ENCODE measurements at places on chromosomes 6 and 20. TPM values are rescaled to one million over a fixed set of nuclear protein-coding genes. Genes with fewer than 3 reads are reported as not detected.
A peak's percentile ranks its signal among the peaks of the same experiment; 100 is the strongest.

- H3K4me3 ChIP-seq, result no peak overlapping the region
- no peak overlapping the region for H3K27ac ChIP-seq
- peaks cover 24% of the 10 kb centered on the region for H3K36me3 ChIP-seq
- DNase-seq, result no peak
- H3K27me3 ChIP-seq, result no peaks in the 10 kb centered on the region
- peaks cover 90% of the 10 kb centered on the region for H3K4me1 ChIP-seq
These were observed 3.1 kb downstream of the TNF start for GRCh38 chr6:31578184-31579118.

- H3K27ac ChIP-seq, result no peak overlapping the region
- no peak for DNase-seq
- no peak overlapping the region for H3K4me3 ChIP-seq
- H3K27me3 ChIP-seq, result no peaks in the 10 kb centered on the region
- no peaks in the 10 kb centered on the region for H3K36me3 ChIP-seq
These were observed 28.0 kb downstream of the PLAGL2 start for GRCh38 chr20:32179515-32179914.

DNA sequence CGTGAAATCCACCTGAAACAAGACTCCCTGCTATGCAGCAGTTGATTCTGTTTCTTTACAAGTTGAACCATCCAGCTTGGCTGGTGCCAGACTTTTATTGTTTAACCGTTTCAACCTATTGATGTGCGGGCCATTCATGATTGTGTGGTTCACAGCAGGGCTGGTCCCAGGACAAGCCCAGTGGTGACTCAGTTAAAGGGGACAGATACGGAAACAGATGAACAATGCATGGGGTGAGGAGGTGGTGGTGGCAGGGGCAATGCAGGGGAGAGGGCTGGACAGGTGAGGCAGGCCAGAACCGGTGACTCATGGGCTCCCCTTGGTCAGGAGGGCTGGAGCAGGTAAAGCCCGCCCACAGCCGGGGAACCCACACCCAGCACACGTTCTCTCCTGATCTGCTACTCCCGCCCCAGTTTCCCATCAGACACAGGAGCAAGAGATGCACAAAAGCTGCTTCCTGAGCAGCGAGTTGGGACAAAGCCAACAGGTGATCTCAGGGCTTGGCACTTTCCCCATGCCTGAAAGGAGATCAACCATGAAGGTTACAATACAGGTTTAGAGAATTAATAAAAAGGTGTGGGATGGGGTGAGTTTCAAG, 232.2 kb downstream of the LY86 start:
- no peak overlapping the region for H3K4me3 ChIP-seq
- no peak overlapping the region for H3K27ac ChIP-seq
- H3K4me1 ChIP-seq, result peaks cover 17% of the 10 kb centered on the region
- DNase-seq, result no peak
- H3K27me3 ChIP-seq, result no peaks in the 10 kb centered on the region

GRCh38 chr20:57257701-57258453, 8.6 kb downstream of the BMP7 start:
- no peak for DNase-seq
- H3K27ac ChIP-seq, result peak overlapping the region; percentile 11
- no peak overlapping the region for H3K4me3 ChIP-seq
- H3K4me1 ChIP-seq, result peaks cover 12% of the 10 kb centered on the region
- peaks cover 40% of the 10 kb centered on the region for H3K27me3 ChIP-seq

- peaks cover 6% of the 10 kb centered on the region for H3K36me3 ChIP-seq
- H3K4me3 ChIP-seq, result no peak overlapping the region
- no peak overlapping the region for H3K27ac ChIP-seq
- no peaks in the 10 kb centered on the region for H3K4me1 ChIP-seq
- no peaks in the 10 kb centered on the region for H3K27me3 ChIP-seq
- DNase-seq, result no peak
These were observed 93.1 kb downstream of the CHD6 start for GRCh38 chr20:41524980-41525613.

GRCh38 chr6:80105972-80106417, 476 bp upstream of the BCKDHB start:
- no peak for DNase-seq
- peak overlapping the region; percentile 72 for H3K4me3 ChIP-seq
- H3K36me3 ChIP-seq, result no peaks in the 10 kb centered on the region
- H3K27ac ChIP-seq, result peak overlapping the region; percentile 23
- H3K4me1 ChIP-seq, result peaks cover 2% of the 10 kb centered on the region
- no peaks in the 10 kb centered on the region for H3K27me3 ChIP-seq

DNA sequence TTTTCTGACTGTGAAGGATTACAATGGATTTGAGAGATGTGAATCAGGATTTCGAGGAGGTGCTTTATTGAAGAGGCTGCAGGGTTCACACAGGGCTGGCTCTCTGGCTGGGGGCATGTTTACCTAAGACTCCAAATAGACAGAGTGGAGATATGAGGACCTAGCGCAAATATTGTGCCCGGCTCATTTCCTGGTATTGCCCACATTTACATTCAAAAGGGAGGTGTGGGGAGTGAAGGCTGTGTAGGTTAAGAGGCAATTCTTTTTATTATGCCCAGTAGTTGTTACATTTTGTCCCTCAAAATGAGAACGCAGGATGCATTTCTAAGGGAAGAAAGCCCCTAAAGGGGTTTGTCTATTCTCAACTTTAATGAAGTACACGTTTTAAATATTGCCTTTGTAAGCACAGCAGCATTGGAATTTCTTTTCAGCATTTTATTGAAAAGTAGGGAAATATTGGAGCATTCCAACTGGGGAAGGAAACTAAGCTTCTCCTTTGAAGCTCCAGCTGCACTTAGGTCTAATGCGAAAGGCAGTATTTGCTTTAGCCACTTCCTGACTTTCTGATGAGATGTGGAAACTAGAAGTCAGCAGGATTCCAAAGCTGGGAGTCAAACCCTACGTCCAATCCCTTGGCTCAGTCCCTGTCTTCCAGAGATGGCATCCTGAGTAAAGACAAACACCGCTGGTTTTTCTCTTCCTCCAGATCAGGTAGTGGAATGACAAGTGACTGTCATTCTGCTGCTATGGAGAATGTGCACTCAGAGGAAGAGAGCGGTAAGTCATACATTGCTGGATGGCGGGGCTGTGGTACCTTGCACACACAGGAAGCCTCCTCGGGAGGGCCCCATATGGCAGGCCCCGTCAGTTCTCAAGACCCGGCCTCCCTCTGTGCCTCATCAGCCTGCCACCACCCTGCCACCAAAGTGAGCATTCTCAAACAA, 70.7 kb downstream of the MYB start:
- H3K27me3 ChIP-seq, result no peaks in the 10 kb centered on the region
- DNase-seq, result no peak
- H3K4me1 ChIP-seq, result no peaks in the 10 kb centered on the region
- H3K36me3 ChIP-seq, result no peaks in the 10 kb centered on the region

- H3K36me3 ChIP-seq, result no peaks in the 10 kb centered on the region
- H3K4me1 ChIP-seq, result no peaks in the 10 kb centered on the region
- H3K4me3 ChIP-seq, result no peak overlapping the region
- no peak overlapping the region for H3K27ac ChIP-seq
- H3K27me3 ChIP-seq, result no peaks in the 10 kb centered on the region
These were observed 61.9 kb downstream of the ECT2L start for GRCh38 chr6:138857775-138858174.

DNA sequence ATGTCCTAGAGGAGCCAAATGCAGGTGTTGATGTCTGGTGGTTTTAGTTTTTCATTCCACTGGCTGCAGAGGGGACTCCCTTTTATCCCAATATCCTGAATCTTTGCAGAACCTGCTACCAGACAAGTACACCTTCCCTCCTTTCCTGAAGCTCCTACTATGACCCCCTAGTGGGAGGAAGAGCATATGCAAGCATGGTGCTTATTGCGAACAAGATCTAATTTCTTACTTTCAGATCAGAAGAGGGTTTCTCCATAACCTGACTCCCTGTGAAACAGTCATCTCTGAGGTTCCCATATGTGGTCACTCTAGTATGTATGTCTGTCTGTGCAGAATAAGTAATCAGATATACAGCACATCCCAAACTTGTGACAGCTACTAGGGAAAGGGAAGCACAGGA, 277.2 kb downstream of the ARHGAP18 start:
- no peaks in the 10 kb centered on the region for H3K27me3 ChIP-seq
- H3K27ac ChIP-seq, result no peak overlapping the region
- DNase-seq, result no peak

DNA sequence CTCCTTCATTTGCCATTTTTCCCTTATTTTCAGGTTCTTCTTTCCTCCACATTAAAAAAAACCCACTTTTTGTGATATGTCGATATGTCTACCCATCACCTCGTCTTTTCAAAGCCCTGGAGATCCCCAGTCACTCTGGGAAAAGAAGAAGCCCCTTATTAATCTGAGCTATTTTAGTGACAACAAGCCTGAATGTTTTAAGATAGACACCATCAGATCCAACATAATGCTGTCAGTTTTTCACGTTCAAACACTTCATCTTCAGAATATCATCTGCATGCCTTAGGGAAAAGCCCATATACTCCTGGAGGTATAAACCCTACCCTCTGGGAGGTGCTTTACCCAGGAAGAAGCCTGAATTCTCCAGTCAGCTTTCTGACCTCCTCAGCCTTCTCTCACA, 464.0 kb upstream of the CDH4 start:
- H3K4me1 ChIP-seq, result no peaks in the 10 kb centered on the region
- no peak overlapping the region for H3K4me3 ChIP-seq
- no peaks in the 10 kb centered on the region for H3K27me3 ChIP-seq
- DNase-seq, result no peak

DNA sequence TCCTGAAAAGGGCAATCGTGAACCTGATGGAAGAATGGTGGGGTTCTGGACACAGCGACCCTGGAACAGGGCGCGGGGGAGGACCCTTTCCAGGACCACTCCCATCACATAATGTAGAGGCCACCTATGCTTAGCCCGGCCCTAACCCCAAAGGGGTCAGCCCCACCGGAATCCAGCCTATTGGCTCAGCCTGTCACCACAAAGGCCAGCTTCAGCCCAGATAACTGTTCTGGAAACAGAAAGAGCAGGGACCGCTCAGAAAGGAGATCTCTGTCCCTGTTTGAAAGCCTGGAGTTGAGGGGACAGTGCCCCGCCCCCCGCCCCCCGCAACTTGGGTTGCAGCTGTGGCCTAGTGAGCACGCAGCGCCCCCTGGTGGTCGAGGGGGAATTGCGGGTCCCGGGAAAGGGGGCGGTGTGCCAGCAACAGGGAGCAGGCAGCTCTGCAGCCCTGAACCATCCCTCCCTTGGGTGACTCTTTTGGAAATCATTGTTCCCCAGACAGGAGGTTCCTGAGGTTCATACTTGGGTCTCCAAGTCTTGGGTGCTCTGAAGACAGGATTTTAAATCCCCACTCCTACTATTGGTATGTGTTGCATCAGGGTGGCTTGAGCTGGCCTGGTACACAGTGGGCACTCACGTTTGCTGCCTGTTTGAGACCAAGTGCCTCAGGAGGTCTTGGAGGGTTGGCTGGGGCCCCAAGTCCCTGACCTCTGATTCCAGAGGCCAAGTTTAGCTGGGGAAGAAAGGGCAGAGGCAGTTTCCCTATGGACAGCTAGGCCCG, 1.5 kb downstream of the SIGLEC1 start:
- H3K27ac ChIP-seq, result no peak overlapping the region
- H3K4me1 ChIP-seq, result peaks cover 4% of the 10 kb centered on the region
- H3K36me3 ChIP-seq, result no peaks in the 10 kb centered on the region
- H3K27me3 ChIP-seq, result no peaks in the 10 kb centered on the region
- DNase-seq, result peak; percentile 53
- H3K4me3 ChIP-seq, result no peak overlapping the region

DNA sequence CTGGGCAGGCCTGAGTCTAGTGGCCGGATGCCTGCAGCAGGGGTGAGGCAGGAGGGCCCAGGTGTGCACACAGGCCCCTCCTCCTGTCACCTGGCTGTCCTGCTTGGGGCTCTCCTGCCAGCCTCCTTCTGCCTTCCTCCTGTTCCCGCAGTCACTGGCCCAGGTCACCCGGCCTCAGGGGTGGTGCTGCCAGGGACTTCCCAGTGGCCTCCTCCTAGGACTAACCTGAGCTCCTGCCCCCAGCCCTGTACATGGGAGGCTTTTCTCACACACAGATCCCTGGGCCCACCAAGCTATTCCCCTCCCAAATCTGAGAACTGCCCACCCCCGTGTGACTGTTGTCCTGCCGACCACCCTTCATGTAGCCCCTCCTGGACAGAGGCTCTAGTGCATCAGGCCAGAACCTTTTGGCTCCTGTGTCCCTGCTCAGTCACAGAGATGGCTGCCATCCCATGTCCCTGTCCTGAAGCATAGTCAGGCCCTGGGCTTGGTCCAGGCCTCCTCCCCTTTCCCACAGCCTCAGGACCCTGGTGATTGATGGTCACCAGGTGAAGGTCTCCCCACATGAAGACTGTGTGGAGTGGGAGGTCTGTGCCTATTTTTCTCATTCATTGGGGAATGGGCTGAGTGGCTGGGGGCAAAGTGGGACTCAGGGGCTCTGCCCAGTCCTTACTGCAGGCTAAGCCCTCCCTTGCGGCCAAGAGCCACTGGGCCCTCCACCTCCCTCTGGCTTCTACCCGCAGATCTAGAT, 1.1 kb upstream of the ULBP1 start:
- H3K27me3 ChIP-seq, result peaks cover 95% of the 10 kb centered on the region
- H3K4me1 ChIP-seq, result no peaks in the 10 kb centered on the region
- no peak overlapping the region for H3K4me3 ChIP-seq
- DNase-seq, result no peak

DNA sequence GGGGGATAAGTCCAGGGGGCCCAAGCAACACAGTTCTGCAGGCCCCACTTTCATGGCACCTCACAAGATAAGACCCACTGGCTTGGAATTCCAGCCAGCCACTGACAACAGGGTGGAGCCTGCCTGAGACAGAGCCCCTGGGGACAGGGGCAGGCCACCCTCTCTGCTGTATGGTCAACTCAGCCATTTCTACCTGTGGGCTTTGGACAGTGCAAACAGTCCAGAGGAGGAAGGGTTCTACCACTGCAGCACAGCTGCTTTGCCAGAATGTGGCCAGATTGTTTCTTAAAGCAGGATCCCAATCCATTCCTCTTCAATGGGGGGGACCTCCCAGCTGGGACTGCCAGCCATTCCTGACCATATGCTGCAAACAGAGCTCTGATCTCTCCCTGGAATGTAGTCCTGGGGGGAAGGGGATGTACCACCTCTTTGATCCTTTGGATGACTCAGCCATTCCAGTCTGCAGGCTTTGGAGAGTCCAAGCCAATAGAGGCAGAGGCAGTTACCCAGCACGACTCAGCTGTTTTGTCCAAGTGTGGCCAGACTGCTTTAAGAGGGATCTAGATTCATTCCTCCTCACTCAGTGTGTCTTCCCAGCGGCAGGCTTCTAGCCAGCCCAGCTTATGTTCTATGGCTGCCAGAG, 842.2 kb downstream of the EPHA7 start:
- H3K27ac ChIP-seq, result no peak overlapping the region
- H3K4me1 ChIP-seq, result no peaks in the 10 kb centered on the region
- no peak for DNase-seq
- no peaks in the 10 kb centered on the region for H3K27me3 ChIP-seq
- no peaks in the 10 kb centered on the region for H3K36me3 ChIP-seq

- H3K4me3 ChIP-seq, result no peak overlapping the region
- H3K27ac ChIP-seq, result peak overlapping the region; percentile 53
- DNase-seq, result peak; percentile 33
- no peaks in the 10 kb centered on the region for H3K27me3 ChIP-seq
- peaks cover 2% of the 10 kb centered on the region for H3K4me1 ChIP-seq
These were observed 7.5 kb upstream of the LY86 start for GRCh38 chr6:6581054-6581453.

- no peak overlapping the region for H3K4me3 ChIP-seq
- no peak for DNase-seq
- peaks cover 43% of the 10 kb centered on the region for H3K4me1 ChIP-seq
- no peak overlapping the region for H3K27ac ChIP-seq
- H3K27me3 ChIP-seq, result no peaks in the 10 kb centered on the region
These were observed 118.7 kb upstream of the RIPOR2 start for GRCh38 chr6:25054469-25054868.

SUMO4 gene
- total RNA-seq, result 1.2 TPM

TMEM217 gene
- total RNA-seq, result 2.4 TPM

RRAGD gene
- 17.9 TPM for total RNA-seq

B3GALT4 gene
- 9.0 TPM for total RNA-seq

CTCFL gene
- 0.05 TPM for total RNA-seq

ZC3H12D gene
- total RNA-seq, result 2.3 TPM

LHFPL5 gene
- total RNA-seq, result not detected

RIPPLY2 gene
- total RNA-seq, result 0.28 TPM

ABHD16B gene
- not detected for total RNA-seq

MPC1 gene
- total RNA-seq, result 40.5 TPM

All from thymus (tissue), 14 donors.